Heart right ventricle (tissue), 16 donors: ENCODE measurements at places on chromosomes 5 and 9. TPM values are rescaled to one million over a fixed set of nuclear protein-coding genes. Genes with fewer than 3 reads are reported as not detected.

FANCC gene
- 4.5 TPM for total RNA-seq

ANKS6 gene
- 4.1 TPM for total RNA-seq

DNA sequence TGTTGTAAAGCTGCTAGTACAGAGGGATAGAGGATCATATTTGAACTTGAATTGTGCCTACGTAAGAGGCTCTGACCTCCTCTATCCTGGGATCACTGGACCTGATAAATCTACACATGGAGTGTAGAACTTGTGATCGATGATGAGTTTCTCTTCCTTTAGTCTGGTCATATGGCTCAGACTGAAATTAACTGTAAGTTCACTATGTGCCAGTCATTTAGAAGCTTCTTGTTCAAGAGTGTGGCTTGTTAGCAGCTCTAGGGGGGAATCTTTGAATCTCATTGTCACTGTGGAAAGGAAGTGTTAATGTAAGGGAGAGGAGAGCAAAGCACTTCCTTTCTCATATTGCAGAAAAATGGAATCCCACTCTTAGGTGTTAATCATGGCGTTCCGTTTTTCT is 12.1 kb downstream of the ZBTB34 start:
- no peak for DNase-seq

DNA sequence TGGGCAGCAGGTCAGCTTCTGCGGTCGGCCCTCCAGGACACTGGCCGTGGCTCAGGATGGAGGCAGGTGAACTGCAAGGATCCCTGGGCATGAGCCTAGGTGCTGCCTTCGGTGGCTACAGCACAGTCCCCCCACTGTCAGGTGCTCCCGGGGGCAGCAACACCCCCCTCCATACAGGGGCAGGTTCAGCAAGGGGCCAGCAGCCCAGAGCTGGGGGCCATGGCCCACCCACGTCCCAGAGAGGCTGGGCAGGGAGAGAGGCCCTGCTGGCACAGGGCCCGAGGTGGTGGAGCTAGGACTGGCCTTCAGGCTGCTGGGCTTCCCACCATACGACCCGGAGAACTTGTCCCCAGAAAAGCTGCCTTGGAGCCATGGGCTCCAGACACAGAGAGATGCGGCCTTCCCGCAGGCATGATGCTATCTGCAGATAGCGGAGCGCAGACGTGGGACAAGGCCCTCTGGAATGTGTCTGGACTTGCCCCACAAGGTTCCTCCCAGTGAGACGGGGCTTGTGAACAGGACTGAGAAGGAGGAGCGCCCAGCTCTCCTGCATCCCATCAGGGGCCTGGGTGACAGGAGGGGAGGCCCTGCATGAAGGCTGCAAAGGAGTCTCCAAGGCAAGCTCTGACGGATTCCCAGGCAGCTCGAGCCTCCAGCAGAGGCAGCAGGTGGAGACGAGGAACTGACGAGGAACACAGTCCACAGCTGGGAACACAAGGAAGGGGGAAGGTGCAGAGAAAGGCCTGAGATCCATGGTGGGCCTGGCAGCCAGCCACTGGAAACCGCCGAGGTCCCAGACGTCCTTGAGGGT is 111.1 kb downstream of the VAV2 start:
- no peak for DNase-seq

GRCh38 chr9:126991183-126991582 is 76.6 kb downstream of the RALGPS1 start:
- DNase-seq: no peak

DNA sequence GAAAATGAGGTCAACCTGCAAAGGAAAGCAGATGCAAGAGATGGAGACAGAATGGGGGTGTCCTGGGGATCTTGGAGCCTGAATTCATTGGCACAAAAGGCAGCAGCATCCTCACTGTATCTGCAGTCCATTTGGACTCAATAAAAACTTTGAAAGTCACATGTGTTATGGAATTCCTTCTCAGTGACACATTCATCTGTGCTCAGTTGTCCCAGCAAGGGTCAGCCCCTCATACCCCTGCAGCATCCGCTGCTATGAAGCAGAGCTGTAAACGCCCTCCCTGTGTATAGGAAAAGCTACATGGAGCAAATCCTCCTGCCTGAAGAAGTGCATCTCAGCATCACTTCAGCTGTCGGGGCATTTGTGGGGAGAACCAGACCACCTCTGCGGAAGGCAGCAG is 14.5 kb upstream of the RARS1 start:
- DNase-seq: no peak
